ENCODE measurements at places on chromosomes 12 and 14.

- DNase-seq = no peak
Measured at GRCh38 chr12:16636435-16637055, 30.6 kb upstream of the LMO3 start.

GRCh38 chr14:74464785-74465184, 28.3 kb downstream of the NPC2 start:
- DNase-seq = no peak

GRCh38 chr14:22653012-22653621, 9.0 kb upstream of the OR6J1 start:
- DNase-seq = no peak

DNA sequence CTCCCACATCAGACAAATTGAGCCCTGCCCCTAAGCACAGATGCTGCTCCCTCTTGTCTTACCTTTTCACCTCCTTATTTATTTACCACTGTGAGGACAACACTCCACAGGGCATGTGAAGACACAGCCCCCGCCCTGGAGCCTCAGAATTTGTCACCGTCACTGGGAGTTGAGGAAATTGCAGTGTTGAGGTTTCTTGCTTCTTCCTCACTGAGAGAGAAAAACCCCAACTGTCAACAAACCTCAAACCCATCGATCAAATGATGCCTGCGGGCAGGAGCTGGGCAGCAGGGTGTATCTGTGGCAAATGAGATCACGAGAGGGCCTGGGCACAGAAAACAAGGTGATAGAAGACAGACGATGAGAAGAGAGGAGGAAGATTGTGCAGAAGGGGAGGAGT, 30.5 kb upstream of the PLEKHG3 start:
- DNase-seq = no peak

DNA sequence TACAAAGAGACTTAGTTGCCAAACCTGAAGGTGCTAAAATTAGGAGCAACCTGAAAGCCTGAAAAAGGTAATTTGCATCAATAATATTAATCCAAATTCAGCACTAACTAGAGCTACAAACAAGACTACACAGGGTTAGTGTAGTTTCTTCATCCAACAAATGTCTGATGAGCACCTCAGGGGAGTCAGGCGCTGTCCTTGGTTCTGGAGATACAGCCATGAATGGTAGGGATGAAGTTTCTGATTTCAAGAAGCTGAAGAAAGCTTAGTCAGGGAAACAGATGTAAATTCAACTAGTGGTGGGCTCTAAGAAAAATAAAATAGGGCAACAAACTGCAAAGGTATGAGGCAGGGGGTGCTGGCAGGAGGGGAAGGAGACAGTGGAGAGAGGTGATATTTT, 266.3 kb downstream of the GLT1D1 start:
- no peak for DNase-seq

Data from chondrocyte (in vitro differentiated cells).